Endothelial cell of coronary artery (primary cell): ENCODE measurements at places on chromosomes 3 and 15. TPM values are rescaled to one million over a fixed set of nuclear protein-coding genes. Genes with fewer than 3 reads are reported as not detected.

Gene ZNF502
- 3.4 and 4.9 TPM in 2 replicates for total RNA-seq

Gene EXD1
- under 0.01 TPM in 1 of 2 replicates, not detected in the other for total RNA-seq

Gene ASB14
- total RNA-seq: not detected in 2 replicates

Gene RPP25
- 6.1 and 7.7 TPM in 2 replicates for total RNA-seq

Gene GABRR3
- not detected in 2 replicates for total RNA-seq

Gene FBXO45
- total RNA-seq: 13.4 and 14.0 TPM in 2 replicates

Gene GPR176
- total RNA-seq: 26.5 and 57.8 TPM in 2 replicates

Gene CFAP100
- total RNA-seq: not detected in 2 replicates

Gene RNU5B-1
- total RNA-seq: not detected in 2 replicates

Gene UQCRC1
- 300 and 343 TPM in 2 replicates for total RNA-seq

Gene CIB2
- total RNA-seq: 1.4 and 4.0 TPM in 2 replicates

Gene NMD3
- total RNA-seq: 107 and 113 TPM in 2 replicates

Gene ACP3
- total RNA-seq: not detected in 2 replicates

Gene LRRIQ4
- not detected in 2 replicates for total RNA-seq

Gene AQP9
- not detected in 2 replicates for total RNA-seq

Gene BHLHE40
- total RNA-seq: 9.0 and 30.6 TPM in 2 replicates

Gene PLA2G4F
- not detected in 2 replicates for total RNA-seq

Gene SCAANT1
- total RNA-seq: 1.2 TPM in 1 of 2 replicates, not detected in the other

Gene LSMEM2
- not detected in 2 replicates for total RNA-seq

Gene KIF15
- 5.6 and 12.7 TPM in 2 replicates for total RNA-seq

Gene NEK10
- 3.4 and 9.0 TPM in 2 replicates for total RNA-seq

Gene IFT122
- 16.8 and 22.0 TPM in 2 replicates for total RNA-seq

Gene TM4SF1
- 774 and 910 TPM in 2 replicates for total RNA-seq

Gene SAMD7
- not detected in 2 replicates for total RNA-seq

Gene EPHA3
- 1.7 TPM in 1 of 2 replicates, not detected in the other for total RNA-seq

Gene GABRA5
- total RNA-seq: not detected in 2 replicates

Gene CCDC54
- total RNA-seq: not detected in 2 replicates

Gene HCLS1
- 53.7 and 65.9 TPM in 2 replicates for total RNA-seq

Gene SI
- not detected in 2 replicates for total RNA-seq

Gene FBXW12
- total RNA-seq: not detected in 2 replicates

Gene FRMD5
- 11.7 and 27.5 TPM in 2 replicates for total RNA-seq

Gene GATA2
- 8.5 and 12.4 TPM in 2 replicates for total RNA-seq

Gene TICRR
- total RNA-seq: 2.3 and 2.6 TPM in 2 replicates

Gene ATP8B4
- under 0.01 TPM in 1 of 2 replicates, not detected in the other for total RNA-seq

Gene GAP43
- not detected in 2 replicates for total RNA-seq

Gene BTLA
- total RNA-seq: not detected in 2 replicates

Gene LXN
- 76.1 and 114 TPM in 2 replicates for total RNA-seq

Gene USF3
- total RNA-seq: 3.6 and 4.0 TPM in 2 replicates

Gene PP2D1
- total RNA-seq: not detected in 2 replicates

Gene ZIC1
- not detected in 2 replicates for total RNA-seq

Gene SENP8
- 1.1 and 1.3 TPM in 2 replicates for total RNA-seq

Gene IL17RD
- total RNA-seq: 0.90 and 1.2 TPM in 2 replicates

Gene DTWD1
- total RNA-seq: 11.7 and 13.7 TPM in 2 replicates

Gene GOLGA6B
- total RNA-seq: not detected in 2 replicates

Gene TOPBP1
- 26.7 and 29.7 TPM in 2 replicates for total RNA-seq

Gene TMEM212
- total RNA-seq: not detected in 2 replicates

Gene FANCD2OS
- total RNA-seq: not detected in 2 replicates

Gene PIGB
- 7.4 and 7.8 TPM in 2 replicates for total RNA-seq

Gene DNAH12
- total RNA-seq: under 0.01 and 0.09 TPM in 2 replicates

Gene SLC24A5
- not detected in 2 replicates for total RNA-seq

Gene RTP3
- not detected in 2 replicates for total RNA-seq
